ENCODE measurements at places on chromosomes 6 and 20.

DNA sequence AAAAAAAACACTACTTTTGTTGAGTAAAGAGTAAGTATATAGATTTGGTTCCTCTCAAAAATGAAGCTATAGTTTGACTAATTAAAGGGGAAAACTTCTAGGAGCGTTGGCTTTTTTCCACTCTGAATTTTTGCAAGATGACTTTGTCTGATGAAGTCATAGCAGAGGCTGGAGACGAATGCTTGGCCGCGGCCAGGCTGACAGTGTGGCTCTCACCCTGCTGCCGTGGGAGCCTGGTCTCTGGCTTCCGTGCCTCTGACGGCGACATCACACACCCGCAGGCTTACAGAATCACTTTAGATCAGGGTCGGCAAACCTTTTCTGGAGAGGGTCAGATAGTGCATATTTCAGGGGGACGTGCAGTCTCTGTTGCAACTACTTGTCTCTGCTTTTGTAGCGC, 145.0 kb downstream of the PHACTR3 start:
- no peak for DNase-seq

DNA sequence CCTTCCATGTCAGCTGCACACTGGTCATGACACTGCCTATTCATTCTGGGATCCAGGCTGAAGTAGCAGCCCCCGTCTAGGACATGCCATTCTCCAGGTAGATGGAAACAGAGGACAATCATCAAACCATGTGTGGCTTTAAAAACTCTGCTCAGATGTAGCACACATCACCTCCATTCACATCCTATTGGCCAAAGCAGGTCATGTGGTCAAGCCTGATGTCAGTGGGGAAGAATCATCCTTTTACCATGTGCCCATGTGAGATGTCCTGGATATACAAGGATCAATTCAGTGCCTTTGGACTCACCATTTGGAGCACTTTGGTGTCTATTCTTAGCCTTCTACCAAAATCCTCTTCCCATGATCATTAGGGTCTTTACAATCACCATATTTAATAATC, 99.5 kb downstream of the CDC5L start:
- no peak for DNase-seq

DNA sequence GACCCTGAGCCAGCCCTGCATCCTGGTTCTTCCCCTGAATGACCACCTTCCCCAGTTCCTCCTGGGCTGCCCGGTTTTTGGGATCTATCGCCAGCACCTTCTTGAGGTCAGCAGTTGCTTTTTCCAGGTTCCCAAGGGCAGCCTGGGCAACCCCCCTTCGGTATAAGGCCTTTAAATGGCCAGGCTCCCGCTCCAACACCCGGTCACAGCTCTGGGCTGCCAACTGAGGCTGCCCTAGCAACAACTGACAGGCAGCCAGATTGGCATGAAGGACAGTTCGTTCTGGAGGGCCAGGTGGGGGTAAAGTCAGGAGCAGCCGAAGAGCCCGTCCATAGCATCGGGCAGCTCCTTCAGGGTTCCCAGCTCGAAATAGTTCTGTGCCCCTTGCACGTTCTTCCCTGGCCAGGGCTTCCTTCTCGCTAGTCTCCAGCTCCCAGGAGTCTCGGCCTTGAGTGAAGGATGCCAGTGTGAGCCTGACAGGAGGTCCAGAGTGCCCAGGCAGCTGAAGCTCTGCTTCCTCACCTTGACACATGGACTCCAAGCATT, 778 bp upstream of the ATF6B start:
- no peak for DNase-seq

DNA sequence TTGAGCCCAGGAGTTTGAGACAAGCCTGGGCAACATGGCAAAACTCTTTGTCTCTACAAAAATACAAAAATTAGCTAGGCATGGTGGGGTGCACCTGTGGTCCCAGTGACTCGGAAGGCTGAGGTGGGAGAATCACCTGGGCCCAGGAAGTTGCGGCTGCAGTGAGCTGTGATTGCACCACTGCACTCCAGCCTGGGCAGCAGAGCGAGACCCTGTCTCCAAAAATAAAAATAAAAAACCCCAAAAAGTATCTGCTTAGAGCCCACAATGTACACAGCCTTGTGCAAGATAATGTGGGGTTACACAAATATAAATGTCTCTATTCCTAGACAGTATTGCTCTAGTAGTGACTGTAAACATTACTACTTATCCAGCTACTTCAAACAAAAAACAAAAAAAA, 5.9 kb downstream of the ESF1 start:
- no peak for DNase-seq

GRCh38 chr20:21048841-21049273, 57.3 kb downstream of the LINC00237 start:
- DNase-seq, result peak; percentile 62

- peak; percentile 39 for DNase-seq
Observed at GRCh38 chr6:139881728-139882211, 507.3 kb upstream of the CITED2 start.

GRCh38 chr6:44733126-44733525, 345.6 kb downstream of the CDC5L start:
- no peak for DNase-seq

DNA sequence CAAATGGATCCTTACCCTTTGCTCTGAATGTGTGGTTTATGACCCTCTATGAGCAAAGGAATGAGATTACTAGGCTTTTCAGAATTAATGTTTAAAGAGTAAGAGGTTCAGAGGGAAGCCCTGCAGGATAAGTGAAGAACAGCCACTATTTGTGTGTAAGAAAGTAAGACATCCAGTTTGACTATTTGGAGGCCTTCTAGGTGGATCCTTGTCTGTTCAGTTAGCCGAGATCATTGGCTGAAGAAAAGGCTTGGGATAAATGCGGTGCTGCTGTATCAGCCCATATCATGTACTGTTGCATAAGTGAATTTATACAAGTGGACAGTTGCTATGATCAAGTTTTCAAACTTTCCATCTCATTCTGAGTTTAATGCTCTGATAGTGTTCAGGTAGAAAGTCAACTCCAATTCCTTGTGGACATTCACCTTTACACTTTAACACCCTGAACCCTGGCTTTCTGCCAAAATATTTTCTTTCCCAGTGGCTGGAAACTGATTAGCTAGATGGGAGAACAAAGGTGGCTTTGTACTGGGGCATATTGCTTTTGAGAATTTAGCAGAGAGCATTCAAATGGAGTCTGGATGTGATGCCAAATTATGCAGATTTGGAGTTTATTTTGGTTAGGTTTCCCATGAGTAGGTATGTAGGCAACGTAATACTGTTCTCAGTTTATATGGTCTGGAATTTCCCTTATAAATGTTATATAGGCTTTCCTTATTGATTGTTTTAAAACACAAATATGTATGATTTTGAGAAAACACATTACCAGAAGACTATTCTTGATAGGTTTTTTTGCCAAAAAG, 15.0 kb downstream of the PARD6B start:
- DNase-seq, result no peak

- DNase-seq, result no peak
Observed at GRCh38 chr6:4800662-4801061, 24.5 kb downstream of the CDYL start.

GRCh38 chr20:46214824-46215488, 93.3 kb downstream of the CDH22 start:
- DNase-seq, result no peak

- DNase-seq, result no peak
Observed at GRCh38 chr20:35595456-35595855, 20.2 kb upstream of the SPAG4 start.

GRCh38 chr20:48951646-48952045, 30.1 kb downstream of the ARFGEF2 start:
- DNase-seq, result no peak

DNA sequence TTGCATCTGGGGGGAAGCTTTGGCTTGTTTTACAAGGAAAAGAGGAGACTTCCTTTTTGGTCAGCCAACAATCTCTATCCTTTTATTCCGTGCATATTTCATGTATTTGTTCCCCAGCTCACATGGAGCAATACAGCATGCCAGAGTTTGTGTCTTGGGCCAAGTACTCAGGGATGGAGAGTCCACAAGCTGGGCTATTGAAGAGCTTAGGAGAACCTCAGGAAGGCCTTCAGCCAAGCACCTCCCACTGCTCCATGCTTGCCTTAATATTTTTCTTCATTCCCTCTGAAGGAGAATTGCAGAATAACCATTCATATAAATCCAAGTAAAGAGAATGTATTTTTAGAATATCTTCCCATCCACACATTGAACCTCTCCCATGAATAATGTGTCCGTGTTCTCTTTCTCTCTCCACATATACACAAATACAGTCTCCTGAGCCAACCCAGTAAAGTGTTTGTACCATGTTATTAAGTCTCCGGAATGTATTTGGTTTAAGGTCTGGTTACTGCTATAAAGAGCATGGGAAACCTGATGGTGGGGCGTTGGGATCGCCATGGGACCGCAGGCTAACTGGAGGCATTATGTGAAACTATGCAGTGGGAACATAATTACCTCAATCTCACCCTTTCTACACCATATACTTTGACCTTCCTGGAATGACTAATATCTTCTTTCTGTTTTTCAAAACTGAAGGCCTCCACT, 3.0 kb downstream of the LAMA4 start:
- no peak for DNase-seq

GRCh38 chr6:147017153-147017552, 187.1 kb upstream of the STXBP5 start:
- no peak for DNase-seq

DNA sequence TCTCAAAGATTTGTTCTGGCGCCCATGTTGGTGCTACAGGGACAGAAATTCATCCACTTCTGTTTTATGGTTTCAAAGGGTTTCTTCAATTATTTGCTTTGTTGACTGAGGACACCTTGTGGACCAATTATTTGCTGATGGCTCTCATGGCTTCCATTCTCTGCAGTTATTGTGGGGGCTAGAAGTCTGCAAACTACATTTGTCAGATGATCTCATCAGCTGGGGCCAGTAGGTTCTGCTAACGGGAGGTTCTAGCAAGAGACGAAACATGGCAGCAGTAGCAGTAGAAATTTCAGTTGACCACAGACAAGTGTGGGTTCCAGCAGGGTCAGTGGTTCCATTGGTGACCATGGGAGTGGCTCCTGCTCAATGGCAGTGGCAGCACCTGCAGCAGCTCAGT, 72.8 kb upstream of the BLCAP start:
- no peak for DNase-seq

DNA sequence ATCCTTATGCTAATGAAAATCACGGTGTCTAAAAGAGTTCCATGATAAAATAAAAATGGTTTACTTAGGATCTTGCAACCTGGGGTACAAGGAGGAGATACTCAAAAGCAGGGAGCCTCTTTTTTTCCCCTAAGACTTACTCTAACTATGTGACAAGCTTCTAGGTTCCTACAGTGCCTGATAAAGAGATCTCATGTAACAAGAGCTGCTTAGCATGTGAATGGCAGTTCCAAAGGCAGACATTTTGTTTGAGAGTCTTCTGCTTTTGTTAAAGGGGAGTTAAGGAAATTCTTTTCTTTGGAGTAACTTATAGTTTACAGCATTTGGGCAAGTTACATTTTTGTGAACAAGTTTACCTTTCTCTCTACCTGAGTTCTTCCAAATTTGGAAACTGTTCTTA, 945.8 kb upstream of the ADGRB3 start:
- DNase-seq, result no peak

DNA sequence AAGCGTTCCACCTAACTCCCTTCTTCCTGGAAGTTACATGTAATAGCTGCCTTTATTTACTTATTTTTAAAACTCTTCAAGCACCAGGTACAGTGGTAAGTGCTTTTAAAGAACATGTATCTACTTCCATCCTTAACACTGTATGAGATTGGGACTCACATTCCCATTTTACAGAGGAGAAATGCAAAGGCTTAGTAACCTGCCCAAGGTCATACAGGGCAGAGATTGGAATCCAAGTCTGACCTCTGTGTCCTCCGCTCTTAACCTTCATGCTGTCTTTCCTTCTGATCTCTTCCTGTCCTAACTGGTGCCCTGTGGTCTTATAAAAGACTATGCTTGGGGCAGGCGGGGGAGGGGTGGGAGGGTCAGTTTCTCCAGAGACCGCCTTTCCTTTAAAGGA, 1.6 kb downstream of the B4GALT5 start:
- DNase-seq, result no peak

GRCh38 chr6:106100755-106101154, 14.6 kb downstream of the PRDM1 start:
- DNase-seq, result no peak

DNA sequence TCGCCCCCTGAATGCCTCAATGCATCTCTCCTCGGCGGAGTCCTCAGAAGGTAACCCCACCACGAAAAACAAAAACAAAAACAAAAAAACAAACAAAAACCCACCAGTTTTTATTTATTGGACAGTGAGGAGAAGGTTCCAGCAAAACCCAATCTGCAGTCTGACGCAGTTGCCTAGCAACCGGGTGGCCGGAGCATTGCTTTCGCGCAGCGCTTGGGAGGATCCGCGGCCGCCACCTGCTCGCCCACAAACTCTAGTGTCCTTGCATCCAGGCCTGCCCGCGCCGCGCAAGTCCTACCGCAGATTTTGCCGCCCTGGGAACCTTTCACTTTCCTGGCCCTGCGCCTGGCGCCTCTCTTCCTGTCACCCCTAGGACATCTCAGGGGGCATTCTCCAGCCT, 17.6 kb downstream of the TFAP2B start:
- no peak for DNase-seq

- peak; percentile 41 for DNase-seq
Observed at GRCh38 chr20:38844963-38845362, 39.5 kb downstream of the PPP1R16B start.

DNA sequence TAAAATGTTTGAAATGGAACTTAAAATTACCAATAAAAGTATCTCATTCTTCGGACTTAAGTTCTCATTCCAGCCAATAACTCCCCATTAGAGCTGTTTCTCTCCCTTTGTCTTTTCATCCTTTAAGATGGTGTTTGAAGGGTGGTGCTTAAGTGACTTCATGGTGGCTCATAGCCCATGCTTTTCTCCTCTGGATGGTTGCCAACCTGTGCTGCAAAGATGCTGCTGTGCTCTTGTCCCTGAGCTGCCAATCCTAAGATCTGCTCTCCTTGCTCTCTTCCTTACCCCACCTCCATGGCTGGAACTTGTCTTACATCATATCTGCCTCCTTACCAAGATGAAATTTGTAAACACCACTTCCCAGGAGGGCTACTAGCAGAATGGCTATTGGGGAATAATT, 31.6 kb upstream of the PNRC1 start:
- no peak for DNase-seq

GRCh38 chr6:38517005-38517404, 122.7 kb downstream of the BTBD9 start:
- DNase-seq, result no peak

DNA sequence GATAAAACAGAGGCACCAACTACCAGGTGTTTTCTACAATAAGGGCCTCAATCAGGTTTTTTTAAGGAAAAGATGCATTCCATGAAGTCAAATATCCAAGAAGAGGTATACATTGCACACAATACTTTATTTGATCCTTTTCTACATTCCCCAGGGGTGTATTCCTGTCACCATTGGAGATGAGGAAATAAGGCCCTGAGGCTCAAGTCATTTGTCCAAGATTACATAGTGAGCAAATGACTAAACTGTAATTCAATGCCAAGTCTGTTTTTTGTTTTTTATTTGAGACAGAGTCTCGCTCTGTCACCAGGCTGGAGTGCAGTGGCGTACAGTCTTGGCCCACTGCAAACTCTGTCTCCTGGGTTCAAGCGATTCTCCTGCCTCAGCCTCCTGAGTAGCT, 69.2 kb upstream of the CDYL start:
- DNase-seq, result no peak

All from activated CD8-positive, alpha-beta T cell treated with anti-CD3 and anti-CD28 coated beads for 36 hours (primary cell).